AG09319 (cell line): ENCODE measurements at places on chromosomes 4 and X.

DNA sequence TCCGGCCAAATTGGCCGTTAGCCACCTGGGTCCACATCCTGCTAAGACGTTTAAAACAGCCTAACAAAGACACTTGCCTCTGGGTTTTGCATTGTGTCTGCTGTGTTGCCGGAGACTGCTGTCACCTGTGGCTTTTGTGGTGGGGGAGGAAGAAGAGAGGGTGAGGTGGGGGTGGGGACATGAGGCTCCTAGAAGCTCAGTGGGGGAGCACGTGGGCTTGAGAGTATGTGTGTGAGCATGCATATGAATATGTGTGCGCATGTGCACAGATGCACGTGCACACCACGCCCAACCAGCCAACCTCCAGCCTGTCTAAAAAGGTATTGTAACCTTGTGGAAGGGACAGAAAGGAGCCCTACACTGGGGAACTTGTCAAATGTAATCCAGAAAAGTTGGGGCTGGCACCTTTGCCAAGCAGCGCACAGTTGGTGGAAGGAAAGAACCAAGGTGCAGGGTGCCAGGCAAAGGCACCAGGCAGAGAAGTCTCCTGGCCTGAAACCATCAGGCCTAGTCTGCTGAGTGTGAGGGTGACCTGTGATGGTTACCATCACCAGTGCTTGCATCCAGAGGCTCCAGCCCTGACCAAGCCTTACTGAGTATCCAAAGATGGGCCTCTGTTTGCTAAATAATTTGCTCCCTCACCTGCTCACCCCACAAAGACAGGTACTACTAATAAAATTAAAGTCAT, 10.1 kb upstream of the SASH3 start:
- DNase-seq: no peak

- no peak for DNase-seq
Measured at GRCh38 chrX:97070346-97070745, 186.6 kb downstream of the RPA4 start.

GRCh38 chr4:74394476-74395136, 29.7 kb downstream of the EREG start:
- no peak for DNase-seq

DNA sequence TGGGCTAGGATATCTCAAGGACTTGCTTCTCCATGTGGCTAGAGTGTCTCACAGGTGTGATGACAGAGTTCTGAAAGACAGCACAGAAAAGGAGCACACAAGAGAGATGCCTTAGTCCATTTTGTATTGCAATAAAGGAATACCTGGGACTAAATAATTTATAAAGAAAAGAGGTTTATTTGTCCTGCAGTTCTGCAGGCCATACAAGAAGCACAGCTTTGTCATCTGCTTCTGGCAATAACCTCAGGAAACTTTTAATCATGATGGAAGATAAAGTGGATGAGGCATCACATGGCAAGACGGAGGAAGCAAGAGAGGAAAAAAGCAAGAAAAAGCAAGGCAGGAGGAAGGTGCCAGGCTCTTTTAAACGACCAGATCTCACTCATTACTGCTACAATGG, 126.9 kb downstream of the ADAMTS3 start:
- DNase-seq: no peak

DNA sequence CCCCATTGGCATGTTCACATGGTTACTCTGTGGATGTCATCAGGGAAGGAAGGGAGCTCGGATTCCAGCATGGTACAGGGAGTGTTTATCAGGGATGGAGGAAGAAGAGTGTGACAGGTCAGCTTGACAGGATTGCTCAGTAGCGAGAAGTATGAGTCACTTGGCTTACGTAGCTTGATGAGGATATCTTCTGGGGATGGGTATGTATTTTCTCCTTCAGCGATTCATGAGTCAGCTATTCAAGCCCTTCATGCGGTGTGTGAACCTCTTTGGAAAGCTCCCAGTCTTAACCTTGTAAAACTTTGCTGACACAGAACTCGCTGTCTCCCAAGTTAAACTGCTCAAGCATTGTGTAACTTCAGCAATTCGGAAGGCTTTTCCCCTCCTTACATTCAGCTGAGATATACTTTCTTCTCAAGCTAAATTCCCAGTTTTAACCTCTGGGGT, 275.4 kb downstream of the ARHGAP10 start:
- peak; percentile 67 for DNase-seq

- no peak for DNase-seq
Measured at GRCh38 chr4:136302566-136302965, 1229.7 kb downstream of the PCDH18 start.

DNA sequence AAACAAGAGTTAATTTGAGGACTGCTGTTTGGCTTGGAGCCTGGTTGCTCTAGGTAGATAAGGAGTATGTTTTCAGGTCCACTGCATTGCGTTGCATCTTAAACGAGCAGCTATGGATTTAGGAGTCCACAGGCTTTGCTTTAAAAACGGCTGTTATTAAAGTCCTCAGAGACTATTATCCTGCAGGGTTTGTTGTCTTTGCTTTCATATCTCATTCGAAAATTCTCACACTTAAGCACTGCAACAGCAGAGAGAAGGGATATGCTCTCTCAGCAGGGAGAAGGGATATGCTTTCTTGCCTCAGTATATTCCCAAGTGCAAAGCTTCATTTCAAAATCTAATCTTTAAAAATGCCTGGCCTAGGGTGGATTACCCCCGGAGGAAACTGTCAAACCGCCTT, 444.7 kb upstream of the FTHL17 start:
- no peak for DNase-seq

DNA sequence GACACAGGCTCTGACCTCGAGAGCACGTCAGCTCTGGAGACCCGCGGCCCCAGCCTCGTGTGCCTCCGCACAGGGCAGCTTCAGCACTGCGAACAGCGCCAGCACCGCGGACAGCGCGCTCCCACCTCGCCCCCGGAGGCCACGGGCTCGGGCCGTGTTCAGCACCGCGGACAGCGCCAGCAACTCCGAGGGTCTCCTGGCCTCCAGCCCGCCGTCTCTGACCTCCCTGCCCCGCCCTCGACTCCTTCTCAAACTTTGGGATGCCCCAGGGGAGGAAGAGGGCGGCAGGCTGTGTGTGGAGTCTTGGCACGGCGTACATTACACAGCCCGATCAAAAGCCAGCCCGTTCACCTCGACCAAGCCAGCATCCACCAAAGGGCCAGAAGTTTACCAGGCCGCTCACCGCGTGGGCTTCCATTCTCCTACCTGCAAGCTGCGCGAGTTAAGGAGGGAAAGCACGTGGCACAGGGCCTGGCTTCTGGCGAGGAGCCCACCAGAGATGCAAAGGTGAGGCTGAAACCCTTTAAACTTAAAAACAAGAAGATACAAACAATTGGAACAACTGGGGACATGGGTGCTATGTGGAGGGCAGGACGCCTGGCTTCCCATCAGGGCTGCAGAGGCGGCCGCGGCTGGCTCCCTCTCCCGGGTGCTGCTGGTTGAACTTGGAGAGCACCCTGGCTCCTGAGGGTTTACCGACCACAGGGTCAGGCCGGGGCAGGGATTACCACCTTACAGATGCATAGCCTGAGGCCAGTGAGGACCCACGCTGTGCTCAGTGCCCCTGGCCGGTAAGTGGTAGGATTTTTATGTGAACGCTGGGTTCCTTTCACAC, 4.5 kb upstream of the NKX1-1 start:
- no peak for DNase-seq

- no peak for DNase-seq
Measured at GRCh38 chrX:150192816-150193215, 170.3 kb upstream of the MAMLD1 start.

- DNase-seq: no peak
Measured at GRCh38 chrX:24148535-24149350, 786 bp upstream of the ZFX start.

GRCh38 chrX:106987488-106987887, 12.5 kb downstream of the MORC4 start:
- no peak for DNase-seq

DNA sequence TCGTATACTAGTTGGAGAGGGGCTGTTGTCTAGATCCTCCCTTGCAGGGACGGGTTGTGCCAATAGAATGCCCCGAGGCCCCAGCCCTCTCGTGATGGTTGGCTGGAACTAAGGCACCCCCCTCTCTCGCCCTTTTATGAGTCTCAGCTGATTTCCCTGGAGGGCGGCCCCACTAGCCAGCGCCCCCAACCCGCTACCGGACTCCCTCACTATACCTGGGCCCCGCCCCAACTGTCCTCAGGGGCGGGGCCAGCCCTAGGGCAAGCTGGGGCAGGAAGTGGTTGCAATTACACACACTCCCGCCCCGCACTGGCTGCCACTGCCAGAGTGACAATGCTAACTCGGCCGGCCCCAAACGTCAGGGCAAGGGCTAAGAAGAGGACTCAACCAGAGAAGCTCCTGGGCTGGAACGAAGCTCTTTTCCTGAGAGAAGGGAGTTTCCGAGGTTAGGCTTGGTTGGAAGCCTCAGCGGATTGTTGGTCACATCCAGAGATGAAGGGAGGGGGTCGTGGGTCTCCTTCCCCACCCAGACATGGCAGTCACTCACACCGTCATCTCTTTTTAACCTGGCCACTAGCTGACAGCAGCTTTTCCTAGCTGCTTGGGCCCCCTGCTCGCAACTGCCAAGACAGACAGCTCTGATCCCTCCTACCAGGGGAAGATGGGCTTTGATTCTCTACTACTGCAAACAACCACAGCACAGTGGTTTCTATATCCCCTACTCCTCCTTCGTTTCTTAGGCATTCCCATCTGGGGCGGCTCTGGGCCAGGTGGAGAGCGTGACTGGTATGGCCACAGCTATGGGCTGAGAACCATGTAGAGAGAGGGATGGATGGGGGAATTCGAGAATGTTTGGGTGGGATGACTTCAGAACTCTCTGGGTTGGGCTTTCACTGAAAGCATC, 21.0 kb upstream of the BCORL1 start:
- DNase-seq: no peak

DNA sequence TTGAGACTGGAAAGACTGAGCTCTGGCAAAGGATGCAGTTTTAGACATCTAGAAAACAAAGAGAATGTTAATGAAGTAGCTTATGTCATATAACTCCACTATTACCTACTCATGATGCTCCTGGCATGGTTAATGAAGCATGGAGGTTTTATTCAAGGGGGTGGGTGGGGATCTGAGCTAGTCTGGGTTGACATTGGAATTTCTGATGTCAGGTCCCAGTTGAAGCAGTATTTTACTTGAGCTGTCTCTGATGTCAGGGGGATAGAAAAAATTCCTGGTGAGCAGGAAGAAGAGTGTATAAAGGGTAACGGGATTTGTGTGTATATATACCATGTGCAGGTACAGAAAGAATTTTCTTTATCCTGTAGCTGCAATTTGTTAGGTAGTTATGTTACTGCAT, 102.0 kb downstream of the ELOVL6 start:
- no peak for DNase-seq
